ENCODE measurements at places on chromosomes 13 and 19.
A peak's percentile ranks its signal among the peaks of the same experiment; 100 is the strongest.

GRCh38 chr13:67440236-67440975, 210.3 kb upstream of the PCDH9 start:
- no peak for DNase-seq

DNA sequence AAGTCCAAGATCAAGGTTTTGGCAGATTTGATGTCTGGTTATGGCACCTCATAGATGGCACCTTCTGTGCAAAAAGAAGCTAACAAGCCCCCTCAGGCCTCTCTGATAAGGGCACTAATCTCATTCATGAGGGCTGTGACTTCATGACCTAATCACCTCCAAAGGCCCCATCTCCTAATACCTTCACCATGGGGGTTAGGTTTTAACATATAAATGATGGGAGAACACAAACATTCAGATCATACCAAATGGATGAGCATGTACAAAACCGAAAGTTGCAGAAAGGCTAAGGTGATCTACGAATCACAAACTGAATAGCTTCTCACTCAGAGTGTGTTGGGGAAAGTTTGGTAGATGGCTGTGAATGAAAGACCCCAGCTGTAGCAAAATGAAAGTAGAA, 217.4 kb downstream of the TBC1D4 start:
- no peak for DNase-seq

DNA sequence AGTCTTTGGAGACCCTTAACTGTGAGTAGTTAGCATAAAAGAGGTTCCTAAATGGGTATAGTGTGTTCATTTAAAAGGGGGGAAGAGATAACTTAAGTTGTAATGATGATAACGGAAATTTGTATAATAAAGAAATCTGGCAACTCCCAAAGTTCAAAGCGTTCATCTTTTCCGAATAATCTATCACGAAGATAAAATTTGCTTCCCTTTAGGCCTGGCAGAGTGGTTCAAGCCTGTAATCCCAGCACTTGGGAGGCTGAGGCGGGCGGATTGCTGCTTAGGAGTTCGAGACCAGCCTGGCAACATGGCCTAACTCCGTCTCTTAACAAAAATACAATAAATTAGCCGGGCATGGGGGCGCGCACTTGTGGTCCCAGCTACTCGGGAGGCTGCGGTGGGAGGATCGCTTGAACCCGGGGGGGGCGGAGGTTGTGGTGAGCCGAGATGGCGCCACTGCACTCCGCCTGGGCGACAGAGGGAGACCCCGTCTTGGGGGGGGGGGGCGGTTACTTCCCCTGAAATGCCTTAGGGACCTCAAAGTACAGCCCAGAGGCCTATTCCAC, 934 bp downstream of the N4BP2L2 start:
- DNase-seq, result peak; percentile 60

GRCh38 chr19:4393947-4394590, 6.3 kb downstream of the SH3GL1 start:
- no peak for DNase-seq

DNA sequence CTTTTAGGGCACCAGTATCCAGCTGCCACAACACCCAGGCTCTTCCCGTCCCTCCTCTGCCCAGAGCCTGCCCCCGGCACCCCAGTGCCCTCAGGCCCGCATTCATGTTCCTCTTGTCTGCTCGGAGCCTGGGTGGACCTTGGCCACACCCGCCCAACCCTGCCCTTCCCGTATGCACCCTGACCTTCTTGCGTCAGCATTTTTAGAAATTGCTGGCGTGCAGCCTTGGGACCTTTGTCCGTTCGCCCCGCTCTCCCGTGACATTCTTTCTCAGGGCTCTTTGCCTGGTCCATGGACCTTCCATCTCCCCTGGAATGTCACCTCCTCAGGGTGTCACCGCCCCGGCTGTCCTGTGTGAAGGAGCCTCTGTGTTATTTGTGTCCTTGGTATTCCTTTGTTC, 7.6 kb downstream of the NUCB1 start:
- no peak for DNase-seq

All from NCI-H82 (cell line).